GM12865 (cell line): ENCODE measurements at places on chromosomes 16 and 17.

DNA sequence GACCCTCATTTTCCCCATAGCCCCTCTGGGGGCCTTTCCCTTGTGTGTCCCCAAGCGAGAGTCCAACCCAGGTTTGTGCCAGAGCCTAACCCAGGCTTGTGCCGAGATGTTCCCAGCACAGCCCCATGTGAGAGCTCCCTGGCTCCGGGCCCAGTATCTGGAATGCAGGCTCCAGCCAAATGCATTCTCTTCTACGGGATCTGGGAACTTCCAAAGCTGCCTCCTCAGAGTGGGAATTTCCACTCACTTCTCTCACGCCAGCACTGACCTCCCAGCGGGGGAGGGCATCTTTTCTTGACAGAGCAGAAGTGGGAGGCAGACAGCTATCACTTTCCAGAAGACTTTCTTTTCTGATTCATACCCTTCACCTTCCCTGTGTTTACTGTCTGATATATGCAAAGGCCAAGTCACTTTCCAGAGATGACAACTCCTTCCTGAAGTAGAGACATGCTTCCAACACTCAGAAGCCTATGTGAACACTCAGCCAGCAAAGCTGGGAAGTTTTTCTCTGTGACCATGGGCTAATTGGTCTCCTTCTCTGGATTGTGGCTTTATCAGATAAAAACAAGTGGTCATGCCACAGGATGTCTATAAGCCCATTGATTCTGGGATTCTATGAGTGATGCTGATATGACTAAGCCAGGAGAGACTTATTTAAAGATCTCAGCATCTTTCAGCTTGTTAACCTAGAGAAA lies 2.5 kb upstream of the CCL2 start:
- no peak for DNase-seq

DNA sequence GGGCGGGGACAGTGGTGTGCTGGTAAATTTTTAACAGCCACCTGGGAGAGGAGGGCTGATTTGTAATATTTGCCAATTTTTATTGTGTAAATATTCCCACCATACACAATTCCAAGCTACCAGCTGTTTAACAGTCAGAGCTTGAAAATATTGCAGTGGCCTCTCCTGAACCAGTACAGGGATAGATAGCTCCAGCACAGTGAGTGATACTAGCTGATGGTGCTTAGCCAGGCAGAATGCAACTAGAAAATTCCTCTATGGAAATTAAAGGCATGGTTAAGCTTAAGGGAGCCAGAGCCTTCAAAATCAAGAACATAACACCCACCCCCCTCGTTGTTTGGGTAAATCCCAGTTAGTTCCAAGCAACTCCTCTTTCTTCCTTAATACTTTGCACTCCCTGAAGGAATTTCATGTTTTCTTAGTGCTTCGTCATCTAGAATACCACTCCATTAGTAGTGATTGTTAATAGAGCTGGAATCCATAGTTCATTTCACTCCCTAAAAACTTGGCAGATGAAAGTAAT lies 96.6 kb downstream of the CYB561 start:
- DNase-seq, result no peak

DNA sequence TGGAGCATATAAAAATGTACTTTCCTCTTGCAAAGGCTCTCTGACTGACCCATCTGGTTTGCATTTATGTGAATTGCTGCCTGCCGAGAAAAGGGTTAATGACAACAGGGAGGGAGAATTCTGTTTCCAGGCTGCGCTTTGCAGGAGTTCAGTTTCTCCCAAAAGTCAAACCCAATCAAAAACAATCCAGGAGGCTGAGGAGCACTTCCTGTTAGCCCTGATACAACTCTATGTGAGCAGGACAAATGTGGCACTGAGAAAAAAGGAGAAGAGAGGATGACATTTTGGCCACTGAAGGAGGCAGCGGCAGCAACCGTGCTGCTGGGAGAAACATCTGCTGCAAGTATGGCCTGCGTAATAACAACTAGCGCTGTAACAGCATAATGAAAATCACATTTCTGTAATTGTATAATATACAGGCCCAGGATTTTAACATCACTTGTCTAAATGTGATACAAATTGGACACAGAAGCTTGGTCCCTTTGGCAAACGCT lies 26.8 kb upstream of the ELAC2 start:
- no peak for DNase-seq

DNA sequence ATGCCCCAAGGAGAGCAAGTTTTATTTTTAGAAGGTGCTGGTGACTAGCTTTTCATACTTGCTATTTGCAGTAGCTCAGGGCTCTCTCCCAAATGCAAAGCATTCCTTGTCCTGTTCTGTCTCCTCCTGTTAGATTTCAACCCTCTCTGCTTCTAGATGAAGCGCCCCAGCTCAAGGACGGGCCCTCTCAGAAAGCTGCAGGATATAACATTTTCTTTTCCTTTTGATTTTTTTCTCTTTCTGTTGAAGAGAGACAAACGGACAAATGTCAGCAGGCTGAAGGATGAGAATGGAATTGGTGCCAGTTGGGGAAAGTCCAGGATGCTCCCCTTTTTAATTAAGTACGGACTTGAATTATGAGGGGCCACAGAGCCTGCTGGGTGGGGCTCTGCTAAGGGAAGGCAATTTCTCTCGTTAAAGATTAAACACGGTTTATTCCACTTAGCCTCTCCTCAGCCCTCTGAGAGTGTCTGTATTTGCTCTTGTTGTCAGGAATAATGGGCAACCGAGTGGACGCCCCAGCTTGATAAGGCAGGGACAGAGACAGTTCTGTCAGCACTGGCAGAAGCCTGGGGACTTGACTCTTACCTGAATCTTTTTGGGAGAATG lies 6.2 kb upstream of the ETV4 start:
- DNase-seq, result no peak

DNA sequence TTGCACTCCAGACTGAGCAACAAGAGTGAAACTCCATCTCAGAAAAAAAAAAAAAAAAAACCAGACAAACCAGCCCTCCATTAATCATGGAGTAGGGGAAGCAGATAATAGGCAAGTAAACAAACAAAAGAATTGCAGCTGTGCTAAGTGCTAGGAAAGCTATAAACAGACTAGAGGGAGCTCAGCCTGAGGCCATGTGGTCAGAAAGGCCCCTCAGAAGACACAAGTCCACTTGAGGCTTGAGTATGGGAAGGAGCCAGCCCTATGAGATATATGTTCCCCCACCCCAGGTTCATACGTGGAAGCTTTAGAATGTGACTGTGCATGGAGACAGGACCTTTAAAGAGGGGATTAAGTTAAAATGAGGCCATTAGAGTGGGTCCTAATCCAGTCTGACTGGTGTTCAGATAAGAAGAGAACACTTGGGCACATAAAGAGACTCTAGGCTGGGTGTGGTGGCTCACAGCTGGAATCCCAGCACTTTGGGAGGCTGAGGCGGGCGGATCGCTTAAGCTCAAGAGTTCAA lies 132.6 kb upstream of the NOL11 start:
- no peak for DNase-seq

- no peak for DNase-seq
Measured at GRCh38 chr17:57536289-57536688, 208.8 kb downstream of the CCDC182 start.

DNA sequence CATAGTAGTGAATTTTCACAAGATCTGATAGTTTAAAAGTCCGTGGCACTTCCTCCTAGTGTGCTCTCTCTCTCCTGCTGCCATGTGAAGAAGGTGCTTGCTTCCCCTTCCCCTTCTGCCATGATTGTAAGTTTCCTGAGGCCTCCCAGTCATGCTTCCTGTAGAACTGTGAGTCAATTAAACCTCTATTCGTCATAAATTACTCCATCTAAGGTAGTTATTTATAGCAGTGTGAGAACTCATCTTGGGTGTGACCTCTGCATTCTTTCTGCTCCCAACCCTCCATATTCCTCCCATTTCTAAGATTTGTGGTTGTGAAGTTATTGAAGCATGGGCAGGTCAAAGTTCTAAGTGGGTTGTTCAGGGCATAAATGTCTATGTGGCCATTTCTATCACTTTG lies 62.1 kb upstream of the ADAMTS18 start:
- no peak for DNase-seq

DNA sequence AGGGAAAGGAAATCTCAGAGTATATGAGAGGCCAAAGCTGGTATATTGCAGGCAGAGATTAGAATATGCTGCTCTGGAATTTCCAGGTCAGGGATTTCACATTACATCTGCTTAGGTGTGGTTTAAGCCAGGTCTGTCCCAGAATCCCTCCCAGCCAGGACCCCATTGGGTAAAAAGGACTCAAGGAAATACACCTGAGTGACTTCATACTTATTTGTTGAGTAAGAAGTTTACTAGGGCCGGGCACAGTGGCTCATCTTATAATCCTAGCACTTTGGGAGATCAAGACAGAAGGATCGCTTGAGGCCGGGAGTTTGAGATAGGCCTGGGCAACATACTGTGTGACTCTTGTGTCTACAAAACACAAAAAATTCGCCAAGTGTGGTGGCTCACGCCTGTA lies 7.2 kb downstream of the PIPOX start:
- no peak for DNase-seq

- DNase-seq, result no peak
Measured at GRCh38 chr17:71430281-71430680, 690.5 kb upstream of the SOX9 start.

- no peak for DNase-seq
Measured at GRCh38 chr16:86735727-86736126, 157.4 kb downstream of the FOXL1 start.

DNA sequence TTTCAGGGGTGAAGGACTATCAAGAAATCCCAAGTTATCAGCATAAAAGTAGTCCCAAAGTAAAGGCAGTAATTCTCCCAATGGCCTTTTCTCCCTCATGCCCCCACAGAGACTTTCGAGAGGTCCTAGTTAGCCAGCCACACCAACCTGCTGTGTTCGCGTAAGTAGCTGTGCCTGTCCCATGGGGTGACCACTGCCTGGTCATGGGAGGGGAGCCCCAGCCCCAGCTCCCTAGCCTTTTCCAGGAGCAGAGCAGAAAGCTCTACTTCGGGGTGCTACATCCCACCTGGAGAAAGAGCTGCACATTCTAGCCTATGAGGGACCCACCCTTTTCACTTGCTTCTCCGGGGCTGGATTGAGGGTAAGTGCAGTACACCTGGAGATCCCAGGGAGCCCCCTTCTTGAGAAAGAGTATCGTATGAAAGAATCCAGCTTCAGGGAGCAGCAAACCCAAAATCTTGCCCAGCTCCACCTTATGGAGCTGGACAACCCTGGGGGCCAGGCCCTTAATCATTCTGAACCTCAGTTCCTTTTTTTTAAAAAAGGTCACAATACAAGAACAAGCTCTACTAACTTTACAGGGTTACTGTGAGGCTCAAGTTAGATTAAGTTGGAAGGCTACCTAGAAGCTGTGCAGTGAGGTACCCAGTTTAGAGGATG lies 8.6 kb upstream of the SOST start:
- no peak for DNase-seq

- DNase-seq, result no peak
Measured at GRCh38 chr17:75979705-75980187, 706 bp downstream of the TEN1 start.

- no peak for DNase-seq
Measured at GRCh38 chr16:9996221-9996620, 186.0 kb downstream of the GRIN2A start.

DNA sequence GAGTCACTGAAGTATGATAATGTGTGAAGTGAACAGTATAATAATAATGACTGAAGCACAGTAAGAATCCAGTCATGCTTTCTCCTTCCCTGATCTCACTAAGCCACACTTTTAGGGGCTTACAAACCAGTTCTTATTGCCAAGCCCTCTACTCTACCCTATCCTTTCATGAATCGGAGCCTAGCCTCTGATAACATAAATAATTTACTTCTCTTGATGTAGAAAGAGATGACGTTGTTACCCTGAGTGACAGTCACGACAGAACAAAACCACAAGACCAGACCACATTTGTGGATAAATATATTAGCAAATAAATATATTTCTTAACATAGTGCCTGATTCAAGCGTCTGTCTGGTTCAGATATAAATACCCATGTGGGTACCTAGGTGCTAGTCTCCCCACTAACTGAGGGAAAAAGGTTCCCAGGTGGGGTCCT lies 1.4 kb upstream of the SUPT4H1 start:
- no peak for DNase-seq

DNA sequence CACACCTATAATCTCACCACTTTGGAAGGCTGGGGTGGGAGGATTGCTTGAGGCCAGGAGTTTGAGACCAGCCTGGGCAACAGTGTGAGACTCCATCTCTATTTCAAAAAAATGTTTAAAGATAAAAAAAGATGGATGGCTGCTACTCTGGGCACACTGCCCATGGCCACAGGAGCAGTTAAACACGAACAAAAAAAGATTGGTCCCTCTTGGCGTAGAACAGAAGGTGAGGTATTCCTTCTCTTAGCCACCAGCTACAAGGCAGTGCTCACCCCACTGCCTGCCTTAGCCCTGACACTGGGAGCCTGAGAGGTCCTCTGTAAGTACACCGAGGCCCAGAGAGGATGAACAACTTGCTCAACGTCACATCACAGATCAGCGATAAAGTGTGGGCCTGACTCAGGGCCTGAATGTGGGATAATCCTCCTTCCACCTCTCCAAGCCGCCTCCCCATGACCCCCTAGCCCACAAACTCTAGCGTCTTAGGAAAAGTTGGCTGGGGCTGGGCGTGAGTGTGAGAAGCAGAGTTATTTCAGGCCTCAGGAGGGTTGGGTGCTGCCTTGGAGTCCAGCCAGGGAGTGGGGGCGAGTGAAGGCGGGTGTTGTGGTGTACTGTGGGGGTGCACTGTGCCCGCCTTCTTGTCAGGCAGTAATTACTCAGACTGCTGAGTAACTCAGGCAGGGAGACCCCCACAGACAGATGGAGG lies 2.3 kb upstream of the DPH1 start:
- no peak for DNase-seq

- no peak for DNase-seq
Measured at GRCh38 chr17:13140750-13141149, 122.9 kb upstream of the ELAC2 start.

- DNase-seq, result no peak
Measured at GRCh38 chr17:77572065-77572601, 386.4 kb upstream of the TNRC6C start.

DNA sequence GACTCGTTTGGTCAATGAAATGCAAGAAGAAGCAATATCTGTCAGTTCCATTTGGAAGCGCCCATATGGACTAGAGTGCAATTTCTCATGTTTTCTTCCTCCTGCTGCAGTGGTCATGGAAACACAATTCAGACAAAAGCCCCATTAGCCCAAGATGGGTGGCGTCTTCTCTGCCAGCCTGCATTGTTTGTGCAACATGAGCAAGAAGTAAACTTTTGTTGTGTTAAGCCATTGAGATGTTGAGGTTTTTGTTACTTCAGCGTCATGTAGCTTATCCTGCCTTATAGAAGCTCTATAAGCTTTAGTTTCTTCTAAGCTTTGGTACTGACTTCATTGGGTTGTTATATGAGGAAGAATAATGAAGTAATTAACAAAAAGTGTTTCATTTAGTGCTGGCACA lies 137.4 kb downstream of the NPIPB5 start:
- DNase-seq, result no peak

DNA sequence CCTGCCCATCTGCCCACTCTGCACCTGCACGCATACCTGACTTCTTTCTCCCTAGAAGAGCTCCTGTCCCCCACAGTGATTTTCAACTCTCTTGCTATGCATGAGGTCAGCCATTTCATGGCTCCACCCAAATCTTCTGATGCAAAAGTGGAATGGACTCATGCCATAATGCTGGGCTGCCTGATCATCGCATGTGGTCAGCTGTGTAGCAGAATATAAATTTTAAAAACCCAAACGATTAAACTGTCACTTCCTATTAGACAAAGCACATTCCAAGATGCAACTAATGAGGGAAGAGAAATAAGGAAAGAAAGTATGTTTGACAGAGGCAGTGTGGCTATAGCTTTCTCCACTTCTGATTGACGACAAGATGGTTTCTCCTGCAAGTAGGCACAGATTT lies 26.1 kb downstream of the GRIN2A start:
- DNase-seq, result no peak

GRCh38 chr17:5516060-5516792 lies 29.9 kb downstream of the MIS12 start:
- DNase-seq, result no peak

GRCh38 chr16:31700200-31700529 lies 172.5 kb downstream of the AHSP start:
- DNase-seq, result no peak
